ENCODE measurements at places on chromosomes 16 and 17.
A peak's percentile ranks its signal among the peaks of the same experiment; 100 is the strongest.

GRCh38 chr16:52469775-52470174 lies 77.2 kb downstream of the TOX3 start:
- no peak for DNase-seq

- no peak for DNase-seq
Observed at GRCh38 chr17:72411124-72411563, 290.3 kb downstream of the SOX9 start.

- no peak for DNase-seq
Observed at GRCh38 chr16:49788986-49789385, 66.9 kb downstream of the ZNF423 start.

DNA sequence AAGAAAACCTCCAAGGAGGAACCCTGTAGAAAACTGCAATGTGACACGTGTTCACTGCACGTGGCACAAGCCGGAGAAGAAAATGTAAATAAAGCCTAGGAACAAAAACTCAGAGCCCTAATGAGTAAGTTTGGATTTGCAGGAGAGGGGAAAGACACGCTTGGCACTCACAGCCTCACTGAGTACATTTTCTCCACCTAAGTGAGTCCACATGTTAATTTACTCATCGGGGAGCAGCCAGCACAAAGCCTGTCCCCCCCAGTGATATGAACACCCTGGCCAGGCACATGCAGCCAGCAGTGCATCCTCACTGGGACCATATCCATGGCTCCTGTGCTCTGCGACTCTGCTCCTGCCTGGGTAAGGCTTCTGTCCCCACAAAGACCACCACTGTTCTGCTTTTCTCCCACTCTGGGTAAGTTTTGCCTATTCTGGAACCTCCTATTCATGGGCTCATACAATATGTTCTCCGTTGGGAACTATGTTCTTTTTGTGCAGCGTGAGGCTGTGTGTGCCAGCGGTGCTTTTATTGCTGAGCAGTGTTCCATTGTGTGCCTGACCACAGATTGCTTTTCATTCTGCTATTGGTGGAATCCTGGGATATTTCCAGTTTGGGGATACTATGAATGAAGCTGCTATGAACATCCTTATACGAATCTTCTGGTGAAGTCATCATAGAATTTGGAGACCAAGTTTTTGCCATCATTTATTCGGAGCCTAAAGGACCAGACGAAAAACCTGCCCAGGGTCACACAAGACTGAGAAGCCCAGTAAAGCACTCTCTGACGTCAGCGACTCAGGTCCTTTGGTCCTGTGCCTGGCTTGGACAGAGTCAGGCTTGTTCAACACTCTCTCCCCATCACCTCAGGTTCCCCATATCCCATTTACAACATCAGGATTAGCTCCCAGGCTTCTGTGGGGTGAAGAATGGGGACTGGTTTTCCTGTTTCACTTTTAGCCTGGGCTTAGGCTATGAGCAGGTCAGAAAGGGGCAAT lies 53.3 kb downstream of the RNF112 start:
- DNase-seq = no peak

DNA sequence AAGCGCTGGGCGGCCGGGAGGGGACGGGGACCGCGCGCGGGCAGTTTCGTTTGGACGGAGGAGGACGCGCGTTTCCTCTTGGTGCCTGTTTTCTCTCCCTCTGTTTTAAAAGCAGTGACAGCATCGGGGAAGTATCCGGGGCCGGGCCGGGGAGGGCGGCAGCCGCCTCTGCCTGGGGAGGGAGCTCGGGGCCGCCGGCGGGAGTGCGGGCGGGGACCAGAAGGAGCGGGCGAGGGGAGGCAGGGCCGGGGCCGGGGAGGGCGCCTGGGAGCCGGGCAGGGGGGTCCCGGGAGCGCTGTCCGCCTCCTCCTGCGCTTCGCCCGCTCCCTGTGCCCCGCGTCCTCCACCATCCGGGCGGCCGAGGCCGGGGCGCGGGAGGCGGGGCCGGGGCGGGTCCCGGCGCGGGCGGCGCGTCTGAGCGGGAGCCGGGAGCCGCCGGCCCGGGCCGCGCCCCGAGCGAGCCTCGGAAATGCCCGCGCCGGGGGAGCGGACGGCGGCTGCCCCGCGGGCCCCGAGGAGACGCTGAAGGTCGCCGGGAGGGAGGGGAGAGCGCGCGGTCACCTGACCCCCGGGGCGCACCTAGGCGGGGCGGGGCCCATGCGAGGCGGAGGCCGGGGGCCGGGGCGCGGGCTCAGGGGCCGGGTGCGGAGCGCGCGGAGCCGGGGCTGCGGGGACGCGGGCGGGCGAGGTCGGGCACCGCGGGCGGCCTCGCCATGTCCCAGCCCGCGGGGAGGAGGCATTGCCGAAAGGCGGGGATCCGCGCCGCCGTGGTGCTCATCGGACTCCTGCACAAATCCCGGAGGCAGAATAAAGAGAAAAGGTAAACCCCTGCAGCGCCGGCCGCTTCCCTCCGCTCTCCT lies 57.3 kb downstream of the RAP1GAP2 start:
- DNase-seq = peak; percentile 63

- DNase-seq = no peak
Observed at GRCh38 chr16:72455743-72456659, 284.0 kb upstream of the PMFBP1 start.

DNA sequence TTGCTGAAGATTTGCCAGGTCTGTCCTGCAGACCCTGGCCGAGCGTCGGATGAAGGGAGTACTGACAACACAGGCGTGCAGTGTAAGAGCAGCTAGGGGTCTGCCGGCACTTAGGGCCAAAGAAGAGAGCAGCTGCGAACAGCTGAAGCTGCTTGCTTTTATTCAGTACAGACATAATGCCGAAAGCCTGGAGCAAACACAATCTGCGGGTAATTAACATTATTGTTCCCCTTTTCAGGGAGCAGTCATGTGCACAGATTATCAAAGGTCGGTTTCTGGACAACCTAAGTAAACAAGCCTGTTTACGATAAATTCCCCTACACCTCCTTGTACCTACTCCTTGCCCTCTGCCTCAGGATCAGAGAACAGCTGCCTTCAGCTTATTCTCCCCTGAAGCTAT lies 12.0 kb upstream of the KRT23 start:
- DNase-seq = no peak

DNA sequence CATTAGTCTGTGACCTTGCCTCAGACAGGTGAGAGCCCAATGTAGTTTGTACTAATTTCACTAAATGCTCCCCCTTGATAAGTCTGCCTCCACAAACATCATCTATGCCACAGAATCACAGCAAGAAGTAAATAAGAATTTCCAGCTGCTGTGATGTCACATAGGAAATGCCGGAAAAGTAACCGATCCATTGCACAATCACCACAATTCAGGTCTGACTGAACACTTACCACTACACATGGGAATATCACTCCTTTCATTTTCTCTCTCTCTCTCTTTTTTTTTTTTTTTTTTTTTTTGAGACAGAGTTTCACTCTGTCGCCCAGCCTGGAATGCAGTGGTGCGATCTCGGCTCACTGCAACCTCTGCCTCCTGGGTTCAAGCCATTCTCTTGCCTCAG lies 79.0 kb upstream of the CDH11 start:
- DNase-seq = no peak

DNA sequence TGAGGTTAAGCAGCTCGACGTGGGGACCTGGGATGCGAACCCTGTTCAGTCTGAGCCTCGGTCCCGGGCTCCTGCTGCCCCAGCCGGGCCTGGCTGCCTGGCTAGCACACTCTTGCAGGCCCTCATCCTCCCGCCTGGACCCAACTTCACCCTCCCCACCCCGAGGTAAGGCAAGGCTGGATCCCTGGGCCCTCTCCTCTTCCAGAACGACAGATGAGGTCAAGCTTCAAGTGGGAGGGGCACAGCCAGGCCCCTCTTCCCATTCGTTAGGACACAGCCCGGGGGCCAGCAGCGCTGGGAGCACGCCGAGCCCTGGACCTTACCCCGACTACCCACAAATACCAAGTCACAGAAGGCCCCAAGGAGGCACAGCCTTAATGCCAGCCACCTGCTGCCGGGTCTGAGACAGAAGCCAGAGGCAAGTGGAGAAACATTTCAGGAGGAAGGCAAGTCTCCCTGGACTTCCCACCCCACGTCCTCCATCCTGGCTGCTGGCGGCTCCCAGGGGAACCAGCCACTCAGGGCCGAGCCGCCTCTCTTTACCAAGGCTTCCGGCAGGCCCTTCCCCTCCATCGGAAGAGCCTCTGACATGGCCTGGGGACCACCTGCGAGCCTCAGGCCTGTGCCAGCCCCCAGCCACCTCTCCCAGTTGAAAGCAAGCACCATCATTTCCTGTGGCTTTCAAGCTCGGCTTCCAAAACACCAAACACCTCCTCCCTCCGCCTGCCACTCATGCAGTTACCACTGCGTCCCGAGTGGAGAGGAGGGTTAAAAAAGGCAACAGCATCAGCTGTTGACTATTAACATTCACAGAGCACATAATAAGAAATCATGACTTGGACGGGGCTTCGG lies 59.9 kb downstream of the RPH3AL start:
- DNase-seq = no peak

DNA sequence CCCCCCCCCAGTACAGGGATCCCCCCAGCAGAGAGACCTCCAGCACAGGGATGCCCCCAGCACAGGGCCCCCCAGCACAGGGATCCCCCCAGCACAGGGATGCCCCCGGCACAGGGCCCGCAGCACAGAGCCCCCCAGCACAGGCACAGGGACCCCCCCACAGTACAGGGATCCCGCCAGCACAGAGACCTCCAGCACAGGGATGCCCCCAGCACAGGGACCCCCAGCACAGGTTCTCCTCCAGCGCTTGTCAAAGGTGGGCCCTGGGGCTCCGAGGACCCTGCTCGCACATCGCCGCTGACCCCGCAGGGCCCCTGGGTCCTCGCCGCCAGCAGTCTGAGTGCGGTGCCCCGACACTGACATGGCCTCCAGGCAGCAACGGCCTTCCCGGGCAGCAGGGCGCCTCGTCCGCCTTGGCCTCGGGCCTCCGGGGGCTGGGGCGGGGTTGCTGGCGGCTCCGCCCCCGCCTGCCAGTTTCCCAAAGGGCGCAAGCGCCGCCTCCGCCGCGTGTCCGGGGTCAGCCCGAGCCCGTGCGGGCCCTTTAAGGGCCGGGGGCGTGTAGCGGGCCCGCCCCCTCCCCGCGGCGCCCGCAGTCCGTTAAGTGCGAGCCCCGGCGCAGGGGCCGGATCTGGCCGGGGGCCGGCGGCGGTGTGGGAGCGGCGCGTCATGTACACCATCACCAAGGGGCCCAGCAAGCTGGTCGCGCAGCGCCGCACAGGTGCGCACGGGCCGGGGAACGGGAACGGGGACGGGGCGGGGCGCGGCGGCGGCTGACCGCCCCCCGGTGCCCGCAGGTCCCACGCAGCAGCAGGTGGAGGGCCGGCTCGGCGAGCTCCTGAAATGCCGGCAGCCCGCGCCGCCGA lies at the start of gene MCRIP2:
MCRIP2 (plus strand) TSS at position 503 of the 863 bp plus-strand sequence; CDS start at position 667, 164 bp downstream.
- DNase-seq = peak; percentile 83

- peak; percentile 70 for DNase-seq
Observed at GRCh38 chr17:7280519-7281073, 922 bp upstream of the SLC2A4 start.

- peak; percentile 41 for DNase-seq
Observed at GRCh38 chr17:34259146-34259545, 4.1 kb downstream of the CCL2 start.

- no peak for DNase-seq
Observed at GRCh38 chr16:84138500-84138823, 6.5 kb downstream of the HSDL1 start.

- DNase-seq = peak; percentile 55
Observed at GRCh38 chr17:33803199-33803685, 451.8 kb upstream of the CCL2 start.

DNA sequence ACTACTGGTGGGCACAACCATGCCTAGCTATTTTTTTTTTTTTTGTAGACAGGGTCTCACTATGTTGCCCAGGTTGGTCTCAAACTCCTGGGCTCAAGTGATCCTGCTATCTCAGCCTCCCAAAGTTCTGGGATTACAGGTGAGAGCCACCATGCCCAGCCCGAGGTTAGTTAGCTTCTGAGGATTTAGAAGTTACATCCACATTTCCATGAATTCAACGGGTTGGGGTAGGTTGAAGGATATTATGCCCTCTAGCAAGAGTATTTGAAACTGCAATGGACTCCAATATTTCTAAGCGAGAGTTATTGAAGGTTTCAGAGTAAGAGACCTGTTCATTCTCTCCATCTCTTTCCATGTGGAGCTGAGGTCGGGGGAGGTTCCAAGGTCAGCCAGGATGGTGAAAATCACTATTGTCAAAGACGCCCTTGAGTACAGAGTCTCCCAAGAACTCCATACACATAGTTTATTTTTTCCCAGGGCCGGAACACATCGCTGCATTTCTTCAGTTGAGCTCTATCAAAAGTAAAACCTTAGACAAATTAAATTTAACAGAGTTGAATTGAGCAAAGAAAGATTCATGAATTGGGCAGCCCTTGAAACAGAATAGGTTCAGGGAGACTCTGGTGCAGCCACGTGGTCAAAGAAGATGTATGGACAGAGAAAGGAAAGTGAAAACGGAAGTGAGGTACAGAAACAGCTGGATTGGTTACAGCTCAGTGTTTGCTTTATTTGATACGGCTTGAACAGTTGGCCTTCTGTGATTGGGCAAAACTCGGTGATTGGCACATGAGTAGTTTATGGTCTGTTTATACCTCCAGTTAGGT lies 19.0 kb upstream of the ITPRIPL2 start:
- peak; percentile 79 for DNase-seq

- DNase-seq = no peak
Observed at GRCh38 chr17:16986391-16986790, 14.5 kb upstream of the TNFRSF13B start.

DNA sequence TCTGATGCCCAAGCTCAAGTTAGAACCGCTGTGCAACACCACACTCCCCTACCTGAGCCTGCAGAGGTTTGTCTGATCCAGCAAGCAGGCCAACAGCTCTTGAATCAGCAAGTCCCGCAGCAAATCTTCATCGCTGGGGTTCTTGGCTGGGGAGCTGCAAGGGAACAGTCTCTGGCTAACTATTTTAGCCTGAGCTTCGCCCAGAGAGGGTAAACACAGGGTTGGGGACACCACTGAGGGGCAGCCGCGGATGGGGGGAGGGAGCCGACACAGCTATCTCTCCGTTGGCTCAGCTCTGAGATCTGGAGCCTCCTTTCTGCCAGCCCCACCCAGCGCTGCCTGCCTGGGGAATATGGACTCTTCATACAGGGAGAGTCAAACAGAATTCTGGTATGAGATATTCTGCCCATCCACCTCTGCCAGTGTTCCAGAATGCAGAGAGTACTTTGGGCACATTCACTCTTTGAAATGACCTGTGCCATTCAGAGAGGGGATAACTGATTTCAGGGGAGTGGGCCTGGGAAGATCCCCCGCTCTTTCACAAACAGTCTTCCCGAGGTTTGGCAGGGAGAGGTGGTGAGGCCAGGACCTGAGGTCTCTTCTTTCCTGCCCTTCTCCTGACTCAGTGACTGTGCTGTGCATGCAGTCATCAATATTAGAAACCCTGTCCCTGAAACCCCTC lies 7.4 kb downstream of the GIP start:
- DNase-seq = no peak

GRCh38 chr17:17385491-17385890 lies 82.3 kb downstream of the NT5M start:
- no peak for DNase-seq

All from inflammatory macrophage treated with lipopolysaccharide for 1 hour (primary cell).